GM04504 (cell line): ENCODE measurements at places on chromosomes 12 and 14.

GRCh38 chr14:22886500-22887259 is 3.7 kb downstream of the REM2 start:
- peak; percentile 28 for DNase-seq

- DNase-seq = no peak
Observed at GRCh38 chr12:46343118-46343852, 29.3 kb downstream of the SLC38A2 start.

DNA sequence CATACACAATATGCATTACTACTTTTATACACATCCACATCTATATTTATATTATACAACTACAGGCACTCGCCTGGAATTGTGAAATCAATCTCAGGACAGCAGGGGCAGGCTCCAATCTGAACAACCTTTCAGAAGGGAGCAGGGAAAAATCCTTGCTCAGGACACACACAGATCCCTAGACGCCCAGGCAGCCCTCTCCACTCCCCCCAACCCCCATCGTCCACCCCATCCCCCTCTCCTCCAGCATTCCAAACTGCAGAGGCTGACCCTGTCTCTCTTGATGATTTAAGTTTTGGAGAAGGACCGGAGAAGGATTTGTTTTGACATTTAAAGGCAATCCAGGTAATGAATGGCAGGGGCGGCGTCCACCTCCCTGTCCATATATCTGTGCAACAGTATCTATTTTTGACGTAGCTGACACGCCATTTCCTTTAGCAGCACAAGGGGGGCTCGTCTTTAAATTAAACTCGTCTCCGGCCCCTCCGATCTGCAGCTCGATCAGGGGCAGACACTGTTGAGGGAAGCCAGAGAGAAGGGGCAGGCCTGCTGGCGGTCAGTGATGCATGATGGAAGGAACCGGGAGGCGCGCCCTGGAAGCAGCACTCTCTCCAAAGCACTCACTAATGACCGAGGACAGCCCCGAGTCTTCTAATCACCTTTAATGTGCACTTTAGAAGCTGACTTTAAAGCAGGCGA is 95.0 kb upstream of the TBX5 start:
- no peak for DNase-seq

DNA sequence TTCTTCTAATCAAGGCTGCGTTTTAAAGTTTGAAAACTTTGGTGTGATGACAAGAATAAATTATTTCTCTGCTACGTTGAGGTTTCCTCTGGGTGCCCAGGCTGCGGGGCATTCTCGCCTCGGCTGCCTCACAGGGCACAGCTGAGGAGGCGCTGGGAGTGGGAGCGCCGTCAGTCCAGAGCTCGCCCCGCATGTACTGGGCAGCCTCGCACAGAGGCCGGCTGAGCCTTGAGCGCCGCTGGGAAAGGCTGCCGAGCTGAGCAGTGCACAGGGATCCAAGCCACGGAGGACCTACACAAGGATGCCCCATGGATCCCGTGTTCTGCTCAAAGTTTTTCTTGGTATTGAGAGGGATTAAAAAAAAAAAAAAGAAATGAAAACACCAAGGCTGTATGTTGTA is 11.6 kb downstream of the RFX4 start:
- DNase-seq = no peak

- DNase-seq = no peak
Observed at GRCh38 chr12:7695237-7695560, 376 bp downstream of the GDF3 start.

GRCh38 chr12:119699199-119699760 is 31.3 kb downstream of the PRKAB1 start:
- DNase-seq = no peak

DNA sequence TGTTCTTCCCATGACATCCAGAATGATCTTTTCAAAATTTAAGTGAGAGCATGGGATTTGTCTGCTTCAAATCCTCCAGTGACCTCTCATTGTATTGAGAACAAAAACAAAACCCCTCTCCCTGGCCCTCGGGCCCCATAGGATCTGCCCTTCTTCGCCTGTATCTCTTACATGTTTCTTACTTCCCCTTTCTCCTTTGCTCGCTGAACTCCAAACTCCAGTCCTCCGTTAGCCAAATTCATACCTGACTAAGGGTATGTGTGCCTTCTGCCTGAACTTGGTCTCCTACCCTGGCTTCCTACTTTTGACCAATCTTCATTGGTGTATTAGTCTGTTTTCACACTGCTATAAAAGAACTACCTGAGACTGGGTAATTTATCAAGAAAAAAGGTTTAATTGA is 13.2 kb upstream of the TSPAN11 start:
- DNase-seq = no peak

DNA sequence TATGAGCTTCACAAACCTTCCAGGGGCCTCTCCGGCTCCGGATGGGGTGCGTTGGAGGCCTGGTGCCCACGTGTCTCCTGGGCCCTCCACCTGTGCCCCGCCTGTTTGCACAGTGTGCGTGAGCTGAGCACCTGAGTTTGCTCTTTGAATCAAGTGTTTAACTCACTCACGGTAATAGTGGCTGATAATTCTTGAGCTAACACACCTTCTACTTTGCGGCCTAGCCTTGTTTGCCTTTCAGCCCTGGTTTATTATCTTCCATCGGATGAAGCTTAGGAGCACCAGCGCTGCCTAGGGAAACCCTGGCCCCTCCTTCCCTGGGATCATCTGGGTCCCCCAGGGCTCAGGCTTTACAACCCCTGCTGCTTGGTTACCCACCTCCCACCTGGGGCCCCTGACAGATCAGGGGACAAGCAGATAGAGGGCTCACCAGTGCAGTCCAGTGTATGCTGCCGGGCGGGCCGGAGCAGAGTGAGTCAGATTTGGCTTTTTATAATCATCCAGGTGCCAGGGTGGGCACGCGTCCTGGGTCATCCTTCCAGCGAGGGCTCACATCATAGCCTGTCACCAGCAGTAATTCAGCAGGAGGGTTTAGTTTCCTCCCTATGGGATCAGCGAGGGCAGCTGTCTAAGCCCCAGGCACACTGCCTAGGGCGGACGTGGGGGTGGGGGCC is 62.8 kb upstream of the RFLNA start:
- DNase-seq = no peak

DNA sequence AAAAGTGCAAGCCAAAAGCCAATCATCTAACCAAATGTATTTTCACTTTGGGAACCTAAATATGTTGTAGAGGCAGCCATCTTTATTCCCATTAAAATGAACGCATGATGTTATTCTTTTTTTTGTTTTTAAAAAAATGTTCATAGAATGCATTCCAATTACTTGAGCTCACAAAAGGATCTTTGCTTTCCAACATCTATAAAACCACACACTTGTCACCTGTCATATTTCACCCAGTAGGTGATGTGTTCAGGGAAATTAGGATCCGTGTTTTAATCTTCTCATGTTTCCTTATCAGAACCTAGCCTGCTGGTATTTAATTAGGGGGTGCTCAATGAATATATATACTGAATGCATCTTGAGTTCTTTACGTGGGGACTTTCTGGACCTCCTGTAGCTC is 13.6 kb downstream of the TTC8 start:
- DNase-seq = no peak

GRCh38 chr12:112352921-112353320 is 29.3 kb downstream of the HECTD4 start:
- no peak for DNase-seq

DNA sequence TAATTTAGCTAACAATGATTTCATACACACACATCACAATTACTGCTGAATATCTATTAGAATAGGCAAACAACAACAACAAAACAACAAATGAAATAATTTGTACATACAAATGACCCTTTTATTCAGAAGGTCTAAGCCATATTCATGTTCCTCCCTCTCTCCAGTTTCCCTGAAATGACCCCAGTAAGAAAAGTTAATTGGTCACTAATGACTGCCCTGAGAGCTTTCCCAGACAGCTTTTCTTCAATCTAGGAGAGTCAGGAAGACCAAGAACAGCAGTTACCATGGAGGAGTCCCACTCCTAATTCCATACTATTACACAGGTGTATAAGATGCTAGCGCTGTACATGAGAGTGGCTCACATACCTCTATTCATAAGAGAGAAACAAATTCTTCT is 121.2 kb upstream of the GRIP1 start:
- DNase-seq = no peak

DNA sequence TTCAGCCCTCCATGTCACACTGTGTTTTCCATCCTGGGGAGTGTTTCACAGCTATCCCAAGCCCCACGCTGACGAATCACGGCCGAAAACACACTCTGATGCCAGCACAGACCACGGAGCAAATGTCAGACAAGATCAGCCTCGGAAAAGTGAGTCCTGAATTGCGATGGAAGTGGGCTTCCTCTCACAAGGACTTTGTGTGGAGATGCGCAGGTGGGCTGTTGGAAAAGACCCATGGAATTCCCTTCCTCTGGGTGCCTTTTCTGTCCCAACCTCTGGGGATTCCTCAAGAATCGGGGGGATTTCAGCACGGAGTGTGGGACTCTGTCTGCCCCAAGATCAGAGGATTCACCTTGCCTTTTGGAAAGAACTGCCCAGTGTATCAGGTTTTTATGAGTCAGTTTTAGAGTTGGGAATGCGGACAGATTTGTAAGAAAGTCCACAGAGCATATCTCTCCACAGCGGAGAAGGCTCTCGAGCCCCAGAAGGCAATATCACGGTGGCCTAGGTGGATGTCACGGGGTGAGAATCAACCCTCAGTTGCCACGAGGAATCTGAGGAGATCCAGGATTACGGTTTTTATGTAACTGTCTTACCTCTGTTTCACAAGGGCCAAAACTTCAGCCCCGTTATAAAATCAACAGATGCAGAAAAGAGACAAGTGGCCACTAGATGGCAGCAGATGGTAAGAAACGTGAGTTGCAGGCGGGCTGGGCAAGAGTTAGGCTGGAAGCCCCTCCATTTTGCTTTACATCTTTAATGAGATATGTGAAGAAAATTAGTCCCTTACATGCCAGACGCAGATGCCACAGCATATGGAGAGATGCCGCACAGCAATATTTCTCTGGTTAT is 201.9 kb downstream of the DAD1 start:
- DNase-seq = peak; percentile 42

DNA sequence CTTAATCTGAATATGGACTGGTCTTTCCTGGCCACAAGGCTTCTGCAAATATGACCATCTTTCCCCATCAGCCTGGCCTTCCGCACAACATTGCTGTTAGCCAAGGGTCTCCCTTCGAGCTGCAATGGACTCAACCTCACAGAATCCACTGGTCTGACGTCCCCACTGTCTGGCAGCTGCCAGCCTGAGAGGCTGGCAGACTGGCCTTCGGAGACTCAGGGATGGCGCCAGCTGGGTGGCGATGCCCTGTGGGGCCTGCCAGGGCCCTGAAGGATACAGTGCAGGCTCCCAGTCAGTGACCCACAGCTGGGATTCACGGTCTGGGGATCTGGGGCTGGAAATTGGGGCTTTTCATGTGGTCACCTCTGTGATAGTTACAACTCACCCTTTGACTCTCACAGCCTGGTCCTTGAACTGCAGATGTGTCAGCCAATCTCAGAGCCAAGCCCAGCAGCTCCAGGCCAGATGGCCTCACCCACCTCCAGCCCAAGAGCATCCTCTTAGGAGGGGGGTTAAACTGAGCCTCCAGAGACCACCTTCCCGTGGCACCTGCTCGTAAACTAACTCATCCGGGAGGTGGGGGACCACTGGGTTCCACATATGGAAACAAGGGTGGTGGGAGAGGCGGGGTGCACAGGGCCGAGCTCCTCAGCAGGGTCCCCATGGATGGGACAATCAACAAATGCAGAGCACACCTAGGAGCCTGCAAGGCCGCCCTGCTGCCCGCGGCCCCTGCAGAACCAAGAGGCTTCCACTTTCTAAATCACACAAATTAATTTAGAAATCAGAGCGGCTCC is 21.1 kb upstream of the C14orf180 start:
- DNase-seq = no peak

DNA sequence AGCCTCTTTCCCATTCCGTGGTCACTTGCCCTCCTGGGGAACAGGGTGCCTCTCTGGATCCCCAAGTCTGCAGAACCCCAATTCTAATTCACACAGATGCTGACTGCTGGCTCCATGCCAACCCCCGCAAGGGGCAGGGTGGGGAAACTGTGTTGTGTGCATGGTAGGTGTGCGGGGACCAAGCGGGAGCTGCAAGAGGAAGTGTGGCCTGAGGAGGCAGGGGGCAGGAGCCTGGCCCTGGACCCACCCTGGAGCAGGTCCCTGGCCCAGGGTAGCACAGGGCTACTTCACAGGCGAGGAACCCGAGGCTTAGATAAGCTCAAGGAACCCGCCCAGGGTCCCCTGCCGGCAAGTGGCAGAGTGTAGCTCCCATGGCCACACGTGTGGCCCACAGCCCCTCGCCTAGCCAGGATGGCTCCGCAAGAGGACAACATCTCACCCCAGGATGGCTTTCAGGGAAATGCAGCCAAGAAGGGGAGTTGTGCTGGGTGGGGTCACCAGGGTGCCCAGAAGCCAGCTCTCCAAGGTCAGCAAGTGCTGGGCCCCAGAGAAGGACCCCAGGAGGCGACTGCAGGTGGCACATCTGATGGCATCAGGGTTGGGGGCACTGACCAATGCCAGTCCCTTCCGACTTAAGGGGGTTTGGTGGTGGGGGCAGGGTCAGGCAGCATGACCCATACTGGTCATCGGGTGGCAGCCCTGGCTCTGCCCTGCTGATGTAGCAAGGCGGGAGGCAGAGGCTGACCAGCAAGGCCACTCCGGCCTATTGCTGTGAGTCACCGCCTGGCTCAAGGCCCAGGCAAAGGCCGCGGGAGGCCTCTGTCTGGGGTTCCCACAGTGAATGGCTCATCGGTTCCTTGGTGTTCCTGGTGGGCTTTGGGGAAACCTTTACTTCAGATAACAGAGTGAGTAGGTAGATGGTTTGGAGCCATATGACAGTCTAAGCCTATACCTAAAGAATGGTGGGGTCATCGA is 37.3 kb upstream of the EML1 start:
- DNase-seq = peak; percentile 94

DNA sequence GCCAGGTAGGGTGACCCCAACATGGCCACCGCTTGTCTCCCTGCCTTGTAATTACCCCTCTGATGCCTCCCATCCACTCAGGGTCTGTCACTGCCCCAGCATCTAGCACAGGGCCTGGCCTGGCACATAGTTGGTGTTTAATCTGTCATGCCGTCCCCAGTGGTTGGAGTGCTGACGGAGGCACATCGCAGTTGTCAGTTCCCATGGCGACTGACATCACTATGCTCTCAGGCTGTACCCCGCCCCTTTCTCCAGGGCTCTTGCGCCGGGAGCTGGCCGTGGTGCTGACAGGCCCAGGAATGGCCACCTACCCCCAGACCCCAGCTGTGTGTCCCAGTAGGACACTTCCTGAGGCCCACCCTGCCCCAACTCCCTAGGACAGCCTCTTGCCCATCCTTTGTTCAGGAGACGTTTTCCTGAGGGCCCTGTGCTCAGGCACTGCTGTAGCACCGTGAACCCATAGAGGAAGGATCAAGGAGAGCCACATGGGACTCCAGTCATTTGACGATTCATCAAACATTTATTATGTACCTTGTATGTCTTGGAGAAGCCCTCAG is 23.0 kb downstream of the FAM222A start:
- DNase-seq = no peak

DNA sequence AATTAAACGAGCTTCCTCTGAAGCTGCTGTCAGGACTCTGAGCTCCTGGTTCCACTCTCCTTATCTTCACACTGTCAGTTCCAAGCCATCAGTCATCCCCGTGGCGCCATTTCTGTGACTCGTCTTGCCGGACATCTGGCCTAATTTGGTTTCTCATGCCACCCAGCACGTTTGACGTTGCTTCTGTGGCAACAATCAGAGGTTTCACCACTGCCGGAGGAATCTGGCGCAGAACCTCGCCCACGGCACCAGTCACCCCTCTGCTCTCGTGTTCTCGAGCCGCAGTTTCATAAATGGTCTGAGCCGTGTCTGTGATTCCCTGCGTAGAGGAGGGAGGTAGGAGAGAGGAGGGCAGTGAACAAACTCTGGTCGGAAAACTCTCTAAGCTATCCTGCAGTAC is 29.7 kb downstream of the BDKRB1 start:
- DNase-seq = no peak
